Type B pancreatic cell (in vitro differentiated cells): ENCODE measurements at places on chromosomes 3 and 15.

DNA sequence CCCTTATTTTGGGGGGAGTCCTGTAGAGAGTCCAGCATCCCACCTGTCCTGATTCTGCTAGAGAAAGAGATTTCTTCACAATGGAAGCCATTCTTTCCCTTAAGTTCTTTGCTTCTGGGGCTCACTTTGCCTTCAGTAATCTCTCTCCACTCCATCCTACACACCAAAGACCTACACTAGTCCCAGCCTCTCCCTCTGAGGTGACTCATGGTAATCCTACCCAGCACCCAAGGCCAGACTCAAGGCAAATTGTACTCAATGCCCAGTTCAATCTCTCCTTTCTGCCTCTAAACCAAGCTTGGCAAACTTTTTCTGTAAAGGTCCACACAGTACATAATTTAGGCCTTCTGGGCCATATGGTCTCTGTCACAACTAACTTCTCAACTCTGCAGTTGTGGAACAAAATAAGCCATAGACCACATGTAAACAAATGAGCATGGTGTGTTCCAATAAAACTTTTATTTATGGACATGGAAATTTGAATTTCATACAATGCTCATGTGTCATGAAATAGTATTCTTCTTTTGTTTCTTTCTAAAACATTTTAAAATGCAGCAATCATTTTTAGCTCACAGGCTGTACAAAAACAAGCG, 72.5 kb downstream of the MRPL46 start:
- no peak for DNase-seq

GRCh38 chr15:42375252-42375651, 16.0 kb downstream of the CAPN3 start:
- DNase-seq: no peak

DNA sequence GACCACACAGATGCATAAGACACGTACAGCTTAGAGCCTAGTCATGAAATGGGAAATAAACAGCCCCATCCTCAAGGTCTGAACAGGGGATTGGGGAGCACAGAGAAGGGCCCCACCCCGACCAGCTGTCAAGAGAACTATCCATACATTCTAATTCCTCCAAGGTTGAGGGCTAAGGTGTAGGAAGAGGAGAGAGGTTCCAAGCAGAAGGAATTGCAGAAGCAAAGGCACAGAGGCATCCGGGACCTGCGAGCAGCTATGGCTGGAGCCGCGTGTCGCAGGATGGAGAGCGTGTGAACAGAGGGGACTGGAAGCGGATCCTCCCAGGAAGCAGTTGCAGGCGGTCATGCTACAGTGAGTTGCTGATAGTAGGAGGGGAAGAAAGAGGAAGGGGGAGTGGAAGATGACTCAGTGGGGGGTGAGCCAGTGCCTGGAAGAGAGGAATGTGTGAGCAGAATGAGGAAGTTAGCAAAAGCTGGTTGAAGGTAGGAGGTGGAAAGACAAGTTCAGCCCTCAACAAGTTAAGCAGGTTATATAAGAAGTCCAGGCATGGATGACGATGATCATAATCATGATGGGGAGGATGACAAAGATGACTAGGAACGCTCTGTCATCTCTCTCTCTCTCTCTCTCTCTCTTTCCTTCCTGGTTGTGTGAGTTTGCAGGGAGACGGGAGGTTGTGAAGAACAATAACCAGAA, 89.7 kb downstream of the LIPC start:
- DNase-seq: no peak

- DNase-seq: no peak
These were observed 35.7 kb downstream of the TRANK1 start for GRCh38 chr3:36909181-36909580.

DNA sequence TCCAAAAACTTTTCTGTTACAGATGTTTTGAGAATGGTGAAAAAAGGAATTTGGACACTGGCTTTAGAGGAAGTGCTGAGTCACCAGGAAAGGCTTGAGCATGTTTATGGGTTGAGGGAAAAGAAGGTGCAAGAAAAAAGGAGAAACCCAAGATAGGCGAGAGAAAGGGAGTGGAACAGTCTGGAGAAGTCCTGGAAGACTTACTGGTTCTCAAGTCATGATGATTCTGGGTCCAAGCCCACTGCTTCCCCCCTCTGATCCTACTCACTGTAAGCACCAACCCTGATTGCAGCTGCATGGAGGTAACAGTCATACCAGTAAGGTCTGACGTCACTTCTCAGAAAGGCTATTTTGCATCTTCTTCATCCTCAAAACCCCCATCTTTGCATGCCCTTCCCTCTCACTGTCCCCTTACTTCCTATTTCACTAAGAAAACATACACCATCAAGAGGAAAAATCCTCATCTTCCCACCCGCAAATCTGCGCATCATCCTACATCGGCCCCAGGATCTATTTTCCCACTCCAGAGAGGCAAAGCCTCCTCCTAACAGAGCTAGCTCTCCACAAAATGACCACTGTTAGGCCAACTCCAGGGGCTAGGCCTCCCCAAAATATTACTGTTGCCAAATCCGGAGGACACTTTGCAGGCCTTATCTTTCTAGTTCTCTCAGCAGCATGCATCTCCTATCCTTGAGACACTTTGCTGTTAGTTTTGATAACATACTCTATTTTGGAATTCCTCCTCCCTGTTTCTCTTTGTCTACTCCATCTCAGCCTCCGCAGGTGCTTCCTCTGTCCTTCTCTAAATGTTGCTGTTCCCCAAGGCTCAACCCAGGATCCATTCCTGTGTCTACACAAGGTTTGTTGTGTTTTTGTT, 3.2 kb upstream of the ATP13A3 start:
- DNase-seq: no peak
